Naive B cell (primary cell): ENCODE measurements at places on chromosomes 2 and 18.

DNA sequence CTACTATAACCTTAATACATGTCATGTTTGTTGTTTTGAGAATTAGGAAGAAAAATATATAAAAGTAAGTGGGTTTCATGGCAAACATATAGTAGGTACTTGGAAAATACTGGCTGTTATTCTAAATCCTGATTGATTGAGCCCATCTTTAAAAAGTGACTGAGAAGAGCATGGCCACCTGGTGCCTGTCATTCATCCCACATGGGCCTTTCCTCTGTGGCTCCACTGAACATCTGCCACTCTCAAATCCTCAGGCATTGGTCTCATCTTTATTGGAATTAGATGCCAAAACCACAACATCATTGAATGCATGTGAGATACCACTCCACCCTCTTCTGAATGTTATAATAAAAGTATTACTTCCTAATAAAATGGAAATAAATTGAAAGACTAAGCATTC is 101.6 kb upstream of the TTN start:
- DNase-seq = no peak

- DNase-seq = no peak
Observed at GRCh38 chr2:134619250-134619649, 99.5 kb downstream of the TMEM163 start.

DNA sequence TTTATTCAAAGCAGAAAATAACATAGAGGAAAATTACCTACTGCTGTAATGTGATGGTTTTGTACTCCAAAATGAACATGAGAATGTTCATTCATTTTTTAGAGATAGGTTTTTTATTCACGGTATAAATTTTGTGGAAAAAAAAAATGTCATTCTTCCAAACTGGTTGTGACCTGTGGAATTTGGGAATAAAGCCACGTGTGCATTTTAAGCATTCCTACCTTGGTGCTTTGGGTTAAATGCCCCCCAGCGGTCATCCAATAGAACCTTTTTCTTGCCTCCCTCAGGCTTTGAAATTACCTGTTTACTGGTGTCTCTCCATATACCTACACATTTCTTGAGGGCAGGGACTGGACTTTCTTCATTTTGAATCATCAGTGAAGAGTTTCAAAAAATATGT is 740.7 kb downstream of the DPP10 start:
- DNase-seq = no peak

DNA sequence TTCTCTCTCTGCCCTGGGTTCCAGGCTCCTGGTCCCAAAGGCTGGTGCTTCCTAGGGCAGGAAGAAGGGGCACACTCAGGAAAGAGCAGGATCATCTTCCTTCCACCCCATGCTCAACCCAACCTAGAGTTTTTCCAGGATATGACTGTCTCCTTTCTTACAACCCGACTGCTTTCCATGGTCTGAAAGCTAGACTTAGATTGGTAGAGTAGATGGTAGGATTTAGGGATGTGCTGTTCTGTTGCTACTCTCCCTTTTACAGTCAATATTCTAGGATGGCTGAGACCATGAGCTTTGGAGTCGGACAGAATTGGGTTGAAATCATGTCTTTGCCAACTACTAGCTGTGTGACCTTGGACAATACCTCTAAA is 45.9 kb upstream of the IGFBP5 start:
- DNase-seq = no peak

DNA sequence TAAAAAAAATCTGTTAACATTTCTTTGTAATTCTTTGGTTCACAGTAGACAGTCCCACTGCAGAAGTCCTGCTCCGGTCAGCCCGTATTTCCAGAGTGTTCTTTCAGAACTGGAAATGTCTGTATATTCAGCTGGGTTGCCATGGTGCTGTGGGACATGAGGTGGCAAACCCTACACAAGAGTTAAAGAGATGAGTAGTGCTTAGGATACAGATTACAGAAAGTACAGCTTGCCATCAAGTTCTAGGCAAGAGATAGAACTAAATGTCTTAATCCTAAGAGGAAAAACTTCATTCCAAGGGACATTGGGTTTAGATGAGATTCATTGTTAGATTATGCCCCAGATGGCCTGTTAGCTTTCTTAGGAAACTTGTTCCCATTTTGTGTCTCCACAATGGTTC is 60.1 kb downstream of the FMNL2 start:
- no peak for DNase-seq
